NCI-H526 treated with DMSO at 0.1 percent for 48 hours (cell line): ENCODE measurements at places on chromosomes 5 and 9.

DNA sequence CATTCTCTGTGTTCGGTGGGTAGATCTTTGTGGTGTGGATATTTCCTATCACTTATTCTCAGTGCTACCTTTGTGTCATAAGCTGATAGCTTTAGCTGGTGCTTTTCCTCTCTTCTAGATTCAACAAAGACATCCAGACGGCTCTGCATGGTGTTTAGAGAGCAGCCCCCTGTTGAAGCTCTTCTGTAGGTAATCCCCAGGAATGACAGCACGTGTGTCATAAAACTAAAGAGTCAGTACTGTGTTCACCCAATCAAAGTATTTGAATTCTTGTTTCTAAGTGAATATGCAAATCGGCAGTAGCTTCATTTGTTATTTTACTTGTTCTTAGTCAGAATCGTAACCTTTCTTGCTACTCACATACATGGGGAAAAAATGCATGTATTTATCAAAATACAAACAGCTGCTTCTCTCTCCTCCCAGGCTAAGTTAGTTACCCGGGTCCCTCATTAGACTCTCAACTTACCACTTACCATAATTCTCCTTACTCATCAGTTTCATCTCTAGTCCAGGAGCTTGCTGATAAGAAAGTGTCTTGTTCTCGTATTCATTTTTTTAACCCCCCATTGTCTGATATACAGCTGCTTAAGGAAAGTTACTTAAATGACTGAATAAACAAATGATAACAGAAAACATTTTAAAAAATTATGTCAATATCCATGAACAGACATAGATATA, 1696.0 kb upstream of the WWC1 start:
- no peak for DNase-seq

DNA sequence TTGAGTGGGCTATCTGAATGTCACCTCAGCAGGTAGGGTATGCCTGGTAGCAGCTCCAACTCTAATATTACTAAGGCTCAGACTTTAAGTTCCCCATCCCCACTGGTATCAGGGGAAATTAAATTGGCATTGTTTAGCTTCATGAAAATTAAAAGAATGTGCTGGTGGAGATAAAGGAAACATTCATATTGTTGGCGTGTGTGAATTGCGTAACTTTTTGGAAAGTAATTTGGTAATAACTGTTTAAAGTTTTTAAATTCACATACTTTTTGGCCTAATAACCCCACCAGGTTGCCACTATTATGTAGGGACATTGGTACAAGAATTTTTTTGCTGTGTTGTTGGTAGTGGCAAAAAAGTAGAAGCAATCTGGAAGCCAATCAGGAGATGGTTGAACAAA, 29.4 kb downstream of the TNPO1 start:
- DNase-seq: no peak

GRCh38 chr5:143101725-143102386, 301.6 kb downstream of the NR3C1 start:
- no peak for DNase-seq

GRCh38 chr5:143064218-143064641, 294.1 kb downstream of the ARHGAP26 start:
- no peak for DNase-seq

DNA sequence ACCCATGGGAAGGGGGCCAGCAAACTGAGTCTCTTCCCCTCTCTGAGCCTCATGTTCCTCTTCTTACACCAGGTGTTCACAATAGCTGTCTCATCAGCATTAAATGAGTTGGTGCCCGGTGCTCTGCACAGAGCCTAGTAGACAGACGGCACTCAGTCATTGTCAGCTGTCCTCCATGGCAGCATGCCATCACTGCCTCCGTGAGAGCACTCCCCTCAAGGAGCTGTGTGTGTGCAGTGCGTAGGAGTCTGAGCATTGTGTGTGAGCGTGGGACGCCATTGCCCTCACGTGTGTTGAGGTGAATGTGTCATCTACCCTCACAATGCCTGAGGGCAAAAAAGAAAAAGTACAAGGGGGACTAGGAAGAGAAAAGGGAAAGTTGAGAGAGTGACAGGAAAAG, 536.5 kb downstream of the CDK5RAP2 start:
- no peak for DNase-seq

DNA sequence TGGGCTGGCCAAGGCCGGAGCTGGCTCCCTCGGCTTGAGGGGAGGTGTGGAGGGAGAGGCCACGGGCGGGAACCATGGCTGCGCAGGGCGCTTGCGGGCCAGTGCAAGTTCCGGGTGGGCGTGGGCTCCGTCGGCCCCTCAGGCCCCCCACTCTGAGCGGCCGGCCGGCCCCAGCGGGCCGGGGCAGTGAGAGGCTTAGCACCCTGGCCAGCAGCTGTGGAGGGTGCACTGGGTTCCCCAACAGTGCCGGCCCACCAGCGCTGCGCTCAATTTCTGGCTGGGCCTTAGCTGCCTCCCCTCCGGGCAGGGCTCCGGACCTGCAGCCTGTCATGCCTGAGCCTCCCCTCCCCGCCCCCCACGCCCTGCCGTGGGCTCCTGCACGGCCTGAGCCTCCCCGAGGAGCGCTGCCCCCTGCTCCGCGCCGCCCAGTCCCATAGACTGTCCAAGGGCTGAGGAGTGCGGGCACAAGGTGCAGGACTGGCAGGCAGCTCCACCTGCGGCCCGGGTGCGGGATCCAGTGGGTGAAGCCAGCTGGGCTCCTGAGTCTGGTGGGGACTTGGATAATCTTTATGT, 184.2 kb downstream of the ATPSCKMT start:
- no peak for DNase-seq
